HT-29 (cell line): ENCODE measurements at places on chromosomes 2 and 18.
A peak's percentile ranks its signal among the peaks of the same experiment; 100 is the strongest.

DNA sequence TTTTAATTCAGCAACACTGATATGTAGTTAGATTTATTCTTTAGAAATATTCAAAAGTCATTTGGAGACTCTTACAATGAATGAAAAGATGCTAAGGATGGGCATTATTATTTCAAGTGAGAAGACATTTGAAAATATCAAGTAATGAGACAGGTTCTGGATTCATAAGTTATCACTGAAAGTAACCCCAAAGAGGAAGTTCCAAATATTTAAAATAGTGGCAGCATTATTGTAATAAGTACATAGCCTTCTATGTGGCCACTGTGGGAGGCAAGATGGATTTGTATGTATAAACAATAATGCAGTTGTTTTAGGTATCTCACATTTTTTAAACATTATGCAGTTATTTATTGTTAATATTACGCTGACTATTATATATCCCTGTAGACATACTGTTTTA lies 29.7 kb downstream of the ZC3H6 start:
- no peak for DNase-seq

- DNase-seq = peak; percentile 14
These were observed 444.4 kb upstream of the HNRNPA3 start for GRCh38 chr2:176768185-176768584.

DNA sequence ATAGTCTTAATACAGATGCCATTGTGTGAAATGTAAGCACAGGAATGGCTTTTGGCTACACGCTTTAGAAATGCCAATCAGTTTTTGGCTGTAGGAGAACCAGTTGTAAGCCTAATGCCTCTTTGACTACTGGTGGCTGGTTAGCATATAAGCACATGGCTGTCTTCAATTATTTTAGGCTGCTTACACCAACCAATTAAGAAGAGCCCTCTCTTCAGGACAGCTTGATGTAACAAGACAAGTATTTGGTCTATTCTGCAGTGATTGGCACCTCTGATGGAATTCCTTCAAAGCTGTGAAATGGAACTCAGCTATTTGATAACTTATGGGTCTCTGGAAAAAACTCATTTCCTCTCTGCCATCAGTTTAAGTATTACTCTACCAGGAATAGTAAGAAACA lies 680.1 kb upstream of the FSHR start:
- no peak for DNase-seq

DNA sequence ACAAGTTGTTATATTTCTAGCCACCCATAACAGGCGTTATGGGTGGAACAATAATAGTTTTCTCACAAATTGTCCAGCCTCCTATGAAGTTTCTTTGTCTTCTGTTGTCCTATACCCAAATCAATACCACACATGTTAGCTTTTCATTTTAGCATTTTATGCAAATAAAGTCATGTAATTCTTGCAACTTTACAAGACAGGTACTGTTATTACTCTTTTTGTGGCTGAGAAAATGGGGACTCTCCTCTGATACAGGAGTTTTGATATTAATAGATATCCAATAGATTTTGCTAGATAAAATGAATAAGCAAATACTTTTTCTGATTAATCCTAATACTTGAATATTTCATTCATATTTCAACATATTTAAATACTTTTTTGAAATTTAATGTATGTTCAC lies 151.0 kb downstream of the PMAIP1 start:
- no peak for DNase-seq

DNA sequence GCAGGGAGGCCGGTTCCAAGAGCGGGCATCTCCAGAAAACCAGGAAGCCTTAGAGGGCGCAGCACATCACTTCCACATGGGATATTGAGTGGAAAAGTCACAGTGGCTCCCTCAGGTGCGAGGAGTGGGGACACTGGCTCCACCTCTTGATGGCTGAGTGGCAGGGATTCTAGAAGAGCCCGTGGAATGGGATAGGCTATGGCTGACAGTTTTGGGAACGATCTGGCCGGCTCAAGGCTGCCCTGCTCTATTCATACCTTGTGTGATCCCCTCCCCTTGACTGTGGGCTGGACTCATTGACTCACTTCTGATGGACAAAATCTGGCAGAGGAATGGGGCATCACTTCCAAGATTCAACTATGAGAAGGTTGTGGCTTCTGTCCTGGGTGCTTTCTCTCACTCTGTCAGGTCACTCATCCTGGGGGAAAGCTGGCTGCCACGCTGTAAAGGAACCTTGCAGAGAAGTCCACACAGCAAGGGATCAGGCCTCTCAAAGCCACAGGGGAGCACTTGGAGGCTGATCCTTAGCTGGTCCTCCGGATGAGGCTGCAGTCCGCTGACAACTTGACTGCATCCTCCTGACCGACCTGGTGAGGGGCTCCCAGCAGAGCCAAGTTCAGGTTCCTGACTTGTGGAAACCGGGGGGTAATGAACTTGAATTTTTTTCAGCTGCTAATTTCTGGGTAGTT lies 46.7 kb upstream of the HS6ST1 start:
- DNase-seq = no peak

DNA sequence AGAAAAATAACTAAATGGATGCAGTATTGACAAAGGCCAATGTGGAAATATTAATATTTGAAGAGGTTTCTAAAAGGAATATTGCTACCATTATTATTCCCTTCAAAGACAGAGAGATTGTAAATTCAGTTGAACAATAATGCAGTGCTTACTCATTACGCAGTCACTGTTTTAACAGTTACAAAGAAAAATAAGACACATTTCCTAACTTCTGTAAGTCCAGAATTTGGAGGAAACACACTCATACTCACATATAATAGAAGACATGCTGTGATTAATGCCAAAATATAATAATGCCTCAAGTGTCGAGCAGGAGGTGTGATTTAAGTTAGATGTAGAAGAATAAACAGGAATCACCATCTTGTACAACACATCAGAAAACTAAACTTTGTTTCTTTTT lies 389.2 kb downstream of the FBXO15 start:
- DNase-seq = no peak

DNA sequence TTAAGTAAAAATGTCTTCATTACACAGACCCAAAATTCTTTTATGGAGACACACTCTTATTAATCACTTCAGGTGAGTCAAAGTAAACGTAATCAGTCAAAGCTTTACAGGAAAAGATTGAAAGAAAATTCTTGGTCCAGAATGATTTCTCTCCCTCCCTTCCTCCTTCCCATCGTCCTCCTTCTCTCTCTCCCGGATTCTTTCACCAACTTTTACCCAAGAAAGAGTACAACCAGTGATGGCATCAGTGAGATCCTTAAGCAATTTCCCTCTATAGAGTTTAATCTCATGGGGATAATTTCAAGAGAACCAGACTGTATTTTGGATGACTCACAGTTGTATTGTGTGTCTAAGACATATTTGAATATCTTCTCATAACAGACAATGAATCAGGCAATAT lies 258.1 kb downstream of the ALK start:
- DNase-seq = no peak

DNA sequence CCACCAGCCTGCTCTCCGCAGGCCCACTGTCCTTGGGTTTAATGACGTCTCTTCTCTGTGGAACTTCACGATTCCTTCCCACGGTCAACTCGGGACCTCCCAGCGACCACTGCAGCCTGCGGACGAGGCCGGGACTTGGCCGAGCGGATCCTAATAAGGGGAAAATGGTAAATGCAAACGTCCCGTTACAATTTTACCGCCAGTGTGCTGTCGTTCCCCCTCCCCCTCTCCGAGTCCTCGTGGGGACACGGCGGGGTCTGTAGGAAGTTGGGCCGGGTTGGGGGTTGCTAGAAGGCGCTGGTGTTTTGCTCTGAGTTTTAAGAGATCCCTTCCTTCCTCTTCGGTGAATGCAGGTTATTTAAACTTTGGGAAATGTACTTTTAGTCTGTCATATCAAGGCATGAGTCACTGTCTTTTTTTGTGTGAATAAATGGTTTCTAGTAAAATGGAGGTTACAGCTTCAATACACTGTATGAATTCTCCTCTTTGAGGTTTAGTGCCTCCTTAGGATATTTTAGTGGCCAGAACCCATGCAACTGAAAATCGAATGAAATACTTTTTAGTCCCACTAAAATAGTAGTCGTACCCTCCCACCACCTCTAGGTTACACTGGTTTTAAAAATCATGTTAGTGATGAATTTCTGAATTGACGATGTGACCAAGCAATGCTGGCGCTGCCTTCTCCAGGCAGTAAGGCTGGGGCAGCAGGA lies 2.3 kb downstream of the HOXD11 start:
- no peak for DNase-seq

DNA sequence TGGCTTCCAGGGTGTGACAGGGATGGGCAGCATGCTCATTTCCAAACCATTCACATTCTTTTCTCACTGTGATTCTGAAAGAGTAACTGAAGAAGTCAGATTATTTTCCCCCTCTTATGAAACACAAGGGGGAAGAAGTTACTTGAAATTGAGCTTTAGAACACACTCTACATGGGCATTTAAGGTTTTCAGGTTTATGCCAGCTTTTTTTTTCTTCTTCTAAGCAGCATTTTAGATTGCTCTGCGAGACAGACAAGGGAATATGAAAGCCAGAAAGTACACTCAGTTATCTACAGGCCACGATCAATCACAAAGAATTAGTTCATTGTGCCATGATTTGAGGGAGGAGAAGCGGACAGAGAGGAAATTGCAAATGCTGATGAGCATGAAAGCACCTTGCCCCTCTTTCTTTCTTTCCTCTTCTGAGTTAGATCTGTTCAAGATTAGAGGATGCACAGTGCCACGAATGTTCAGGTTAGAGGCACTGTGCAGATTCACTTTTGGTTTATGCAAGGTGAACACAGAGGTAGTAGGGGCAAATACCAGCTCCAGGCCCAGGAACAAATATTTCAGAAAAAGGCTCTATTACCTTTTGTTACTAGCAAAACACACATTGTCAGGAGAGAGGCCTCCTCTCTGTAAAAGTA lies 49.2 kb downstream of the CXCR4 start:
- DNase-seq = no peak

DNA sequence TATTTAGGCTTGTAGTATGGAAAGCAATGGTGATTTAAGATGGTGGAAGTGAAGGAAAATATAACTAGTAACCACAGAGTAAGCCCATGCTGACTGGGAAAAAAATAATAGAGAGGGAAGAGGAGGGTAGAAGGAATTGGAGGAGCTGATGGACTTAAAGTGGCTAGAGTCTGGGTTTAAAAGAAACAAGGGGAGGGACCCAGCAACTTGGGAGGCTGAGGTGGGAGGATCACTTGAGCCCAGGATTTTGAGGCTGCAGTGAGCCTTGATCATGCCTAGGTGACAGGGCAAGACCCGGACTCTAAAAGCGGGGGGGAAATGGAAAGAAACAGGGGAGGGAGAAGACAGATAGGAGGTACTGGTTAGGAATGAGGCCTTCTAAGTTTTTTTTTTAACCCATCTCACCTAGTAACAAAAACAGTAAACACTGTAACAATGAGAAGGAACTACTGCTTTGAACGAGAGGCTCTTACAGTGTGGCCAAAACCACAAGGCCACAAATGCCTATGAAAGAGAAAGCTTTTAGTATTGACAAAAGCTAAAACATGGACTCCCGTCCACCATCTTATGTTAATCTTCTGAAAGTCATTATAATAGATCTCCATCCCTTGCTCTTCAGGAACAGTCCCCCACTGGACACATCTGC lies 26.6 kb downstream of the METTL8 start:
- DNase-seq = no peak

- DNase-seq = no peak
These were observed 73.1 kb upstream of the RMDN2 start for GRCh38 chr2:37851828-37852584.

DNA sequence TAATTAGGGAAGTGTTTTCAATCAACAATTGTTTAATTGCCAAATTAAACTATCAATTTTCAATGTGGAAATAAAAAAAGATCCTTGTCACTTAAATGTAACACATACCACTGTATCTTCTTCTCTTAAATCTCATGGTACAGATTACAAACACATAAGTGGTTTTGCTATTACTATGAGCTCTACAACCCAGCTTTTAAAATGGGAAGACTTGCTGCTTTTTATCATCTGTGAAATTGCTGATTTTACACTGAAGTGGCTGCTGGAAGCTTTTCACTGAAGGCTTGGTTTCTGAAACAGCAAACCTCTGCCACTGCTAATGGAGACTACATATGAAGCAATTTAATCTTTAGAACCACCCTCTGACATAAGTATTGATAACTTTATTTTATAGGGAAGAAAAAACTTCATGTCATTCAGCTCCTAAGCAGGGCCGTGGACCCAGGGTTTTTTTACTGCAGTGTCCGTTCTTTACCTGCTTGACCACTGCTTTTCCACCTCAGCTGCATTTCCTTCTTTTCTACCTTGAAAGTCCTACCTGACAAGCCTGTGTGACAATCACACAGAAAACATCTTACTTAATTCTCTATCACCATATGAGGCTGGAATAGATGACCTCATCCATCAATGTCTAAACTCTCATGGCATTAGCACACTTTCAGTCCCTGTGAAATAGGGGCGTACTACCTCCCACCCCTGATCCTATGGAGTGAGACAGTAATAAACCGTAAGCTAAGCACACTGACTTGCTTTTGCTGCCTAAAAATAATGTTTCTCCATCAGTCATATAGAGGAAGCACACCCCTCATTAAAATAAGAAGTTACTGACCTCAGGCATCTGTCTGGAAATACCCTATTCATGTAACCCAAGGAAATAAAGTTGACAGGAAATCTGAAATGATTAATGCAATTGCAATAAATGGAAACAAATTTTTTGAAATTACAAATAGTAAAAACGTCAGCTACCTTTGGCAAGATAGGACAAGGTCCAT lies 19.2 kb upstream of the SLC8A1 start:
- DNase-seq = peak; percentile 44

GRCh38 chr18:36335476-36336279 lies 38.2 kb downstream of the FHOD3 start:
- no peak for DNase-seq

DNA sequence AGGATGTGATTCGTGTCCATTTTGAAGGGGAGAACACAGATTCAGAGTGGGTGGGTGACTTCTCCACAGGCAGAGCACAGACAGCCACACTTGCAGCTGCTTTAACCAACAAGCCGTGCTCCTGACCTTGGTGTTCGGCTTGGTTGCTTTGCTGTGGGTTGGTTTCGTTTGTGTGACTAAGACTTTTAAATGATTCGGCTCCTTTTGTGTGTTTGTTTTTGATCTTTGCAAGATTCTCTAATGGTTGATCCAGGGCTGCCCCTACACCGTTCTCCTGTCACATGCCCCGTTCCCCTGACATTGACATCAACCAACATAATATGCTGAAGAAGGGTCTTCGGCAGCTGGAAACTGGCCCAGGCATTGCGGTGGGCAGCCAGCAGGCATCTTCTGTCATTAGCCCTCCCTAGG lies 95.9 kb upstream of the MBOAT2 start:
- no peak for DNase-seq
